Colonic mucosa (tissue), 4 donors: ENCODE measurements at places on chromosomes 11 and 22. TPM values are rescaled to one million over a fixed set of nuclear protein-coding genes. Genes with fewer than 3 reads are reported as not detected.
A peak's percentile ranks its signal among the peaks of the same experiment; 100 is the strongest.

DNA sequence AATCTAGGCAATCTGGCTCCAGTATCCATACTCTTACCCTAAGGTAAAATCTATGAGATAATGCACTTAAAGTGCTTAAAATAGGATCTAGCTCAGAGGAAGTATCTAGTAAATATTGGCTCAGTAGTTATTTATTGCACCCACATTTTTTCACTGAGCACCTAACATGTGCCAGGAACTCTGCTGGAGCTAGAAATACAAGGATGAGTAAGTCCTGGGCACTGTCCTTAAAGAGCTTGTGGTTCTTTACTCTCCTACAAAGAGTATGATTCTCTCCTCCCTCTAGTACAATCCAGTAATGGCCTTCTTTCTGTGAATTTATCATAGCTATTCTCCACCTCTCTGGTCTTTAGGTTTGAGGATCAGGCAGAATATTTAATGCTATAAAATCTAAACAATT is 59.2 kb downstream of the DEUP1 start:
- no peak overlapping the region for H3K27ac ChIP-seq
- no peaks in the 10 kb centered on the region for H3K4me1 ChIP-seq
- H3K4me3 ChIP-seq = no peak overlapping the region
- no peaks in the 10 kb centered on the region for H3K27me3 ChIP-seq

DNA sequence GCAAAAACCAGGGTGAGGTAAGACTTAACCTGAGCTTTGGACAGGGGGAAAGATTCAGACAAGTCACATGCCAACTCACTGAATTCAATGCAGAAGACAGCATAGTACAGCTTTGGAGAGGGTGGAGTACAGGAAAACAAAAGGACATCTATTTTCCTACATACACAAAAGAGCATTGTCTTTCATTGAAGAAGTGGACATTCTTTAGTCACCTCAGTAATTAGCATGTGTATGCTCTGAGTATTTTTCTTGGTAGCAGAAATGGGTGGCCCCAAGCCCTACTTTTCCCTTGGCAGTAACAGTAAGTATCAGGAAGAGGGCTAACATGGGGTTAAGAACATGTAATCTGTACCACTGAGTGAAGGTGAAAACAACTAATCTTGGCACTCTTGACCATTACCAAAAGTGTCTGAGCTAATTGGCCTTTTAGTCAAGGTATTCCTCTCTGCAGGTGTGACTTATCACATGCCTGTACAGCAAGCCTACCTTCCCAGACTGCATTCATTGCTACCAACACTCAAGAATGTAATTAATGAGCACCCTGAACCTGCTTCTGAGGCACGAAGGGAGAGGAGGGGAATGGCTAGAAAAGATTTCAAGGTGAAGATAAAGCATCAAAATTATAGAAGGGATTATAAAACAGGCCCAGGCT is 33.9 kb downstream of the SYTL2 start:
- H3K27me3 ChIP-seq = no peaks in the 10 kb centered on the region
- H3K36me3 ChIP-seq = no peaks in the 10 kb centered on the region
- H3K4me3 ChIP-seq = no peak overlapping the region
- H3K27ac ChIP-seq = no peak overlapping the region
- DNase-seq = no peak

PNPLA5 gene
- total RNA-seq = not detected

GRCh38 chr11:131615611-131616010 is 245.2 kb downstream of the NTM start:
- no peaks in the 10 kb centered on the region for H3K36me3 ChIP-seq
- H3K27me3 ChIP-seq = no peaks in the 10 kb centered on the region
- no peak overlapping the region for H3K27ac ChIP-seq
- no peak for DNase-seq
- H3K4me3 ChIP-seq = no peak overlapping the region
- H3K4me1 ChIP-seq = no peaks in the 10 kb centered on the region

DNA sequence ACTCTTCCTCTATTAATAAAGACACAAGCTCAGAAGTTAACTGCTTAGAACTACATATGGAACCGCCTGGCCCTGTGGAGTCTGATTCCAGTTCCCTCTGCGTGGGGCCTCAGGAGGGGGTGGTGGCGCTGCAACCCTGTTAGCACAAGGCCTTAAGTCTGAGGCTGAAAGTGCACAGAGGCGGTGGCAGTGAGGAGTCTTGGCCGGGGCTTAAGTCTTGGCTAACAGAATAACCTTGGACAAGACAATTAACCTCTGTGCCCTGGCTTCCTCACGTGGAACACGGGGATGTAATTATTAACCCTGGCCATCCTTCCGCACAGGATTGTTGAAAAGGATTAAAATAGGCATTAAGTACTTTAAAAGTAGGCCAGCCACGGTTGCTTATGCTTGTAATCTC is 191.5 kb downstream of the CEP164 start:
- H3K27ac ChIP-seq = no peak overlapping the region
- no peaks in the 10 kb centered on the region for H3K4me1 ChIP-seq
- no peaks in the 10 kb centered on the region for H3K27me3 ChIP-seq
- DNase-seq = no peak
- H3K4me3 ChIP-seq = no peak overlapping the region
- H3K36me3 ChIP-seq = no peaks in the 10 kb centered on the region

DNA sequence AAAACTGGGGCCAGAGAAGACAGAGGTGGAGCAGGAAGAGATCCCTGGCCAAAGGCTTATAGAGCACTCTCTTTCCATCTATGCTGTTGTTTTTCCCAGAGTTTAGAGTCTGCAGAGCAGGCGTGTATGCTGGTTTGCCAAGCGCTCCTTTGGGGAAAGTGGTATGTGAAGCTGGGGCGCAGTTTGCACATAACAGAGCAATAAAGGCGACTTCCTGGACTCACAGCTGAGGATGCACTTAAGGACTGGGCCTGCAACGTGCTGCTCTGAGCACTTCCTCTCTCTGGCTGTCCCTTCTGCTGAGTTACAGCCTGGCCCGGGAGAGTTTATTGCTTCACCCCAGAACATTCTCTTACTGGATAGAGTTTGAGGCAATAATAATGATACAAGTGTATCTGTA is 41.7 kb downstream of the THAP12 start:
- no peaks in the 10 kb centered on the region for H3K4me1 ChIP-seq
- H3K27me3 ChIP-seq = no peaks in the 10 kb centered on the region
- no peak overlapping the region for H3K4me3 ChIP-seq

DNA sequence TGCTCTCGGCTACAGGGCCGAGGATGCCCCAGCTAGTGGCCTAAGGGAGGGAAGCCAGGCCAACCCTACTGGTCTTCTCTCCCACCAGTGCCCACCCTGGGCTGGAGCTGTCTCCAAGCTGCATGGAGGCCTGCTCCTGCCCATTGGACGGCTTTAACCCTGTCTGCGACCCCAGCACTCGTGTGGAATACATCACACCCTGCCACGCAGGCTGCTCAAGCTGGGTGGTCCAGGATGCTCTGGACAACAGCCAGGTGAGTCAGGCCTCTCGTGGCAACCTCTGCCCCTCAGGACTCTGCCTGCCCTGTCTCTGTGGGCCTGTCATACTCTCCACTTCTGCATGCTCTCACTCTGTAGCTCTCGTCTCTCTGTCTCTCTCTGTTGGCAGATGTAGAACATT is 44.1 kb upstream of the TPBGL start:
- no peaks in the 10 kb centered on the region for H3K36me3 ChIP-seq
- DNase-seq = no peak
- no peaks in the 10 kb centered on the region for H3K27me3 ChIP-seq
- H3K4me1 ChIP-seq = no peaks in the 10 kb centered on the region

SLC3A2 gene
- total RNA-seq = 70.4 TPM

DNA sequence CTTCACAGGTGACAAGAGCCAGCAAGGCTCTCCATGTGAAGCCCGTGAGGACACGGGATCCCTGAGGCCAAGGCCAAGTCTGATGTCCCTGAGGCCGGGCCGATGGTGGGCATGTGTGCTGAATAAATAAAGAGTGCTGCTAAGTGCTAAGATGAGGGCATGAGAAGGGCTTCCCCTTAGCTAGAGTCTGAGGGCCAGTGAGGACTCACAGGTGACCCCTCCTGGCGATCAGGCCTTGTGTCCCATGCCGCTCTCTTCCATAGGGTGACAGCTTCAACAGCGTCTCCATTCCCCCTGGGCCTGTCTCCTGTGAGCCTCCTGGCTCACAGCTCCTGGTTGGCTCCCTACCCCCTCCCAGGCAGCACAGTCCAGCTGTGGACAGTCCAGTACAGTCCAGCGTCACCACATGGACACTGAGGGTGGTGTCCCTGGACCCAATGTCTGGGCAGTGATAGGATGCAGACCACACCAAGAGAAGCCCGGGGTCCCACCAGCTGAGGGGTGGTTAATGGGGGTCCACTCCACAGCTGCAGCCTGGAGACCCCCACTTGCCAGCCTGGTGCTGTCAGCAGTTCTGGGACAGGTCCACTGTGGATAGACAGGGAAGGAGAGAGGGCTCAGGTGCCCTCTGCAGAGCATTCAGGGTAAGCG is 1033.2 kb downstream of the TBC1D22A start:
- no peak overlapping the region for H3K4me3 ChIP-seq
- H3K36me3 ChIP-seq = no peaks in the 10 kb centered on the region
- DNase-seq = no peak
- no peaks in the 10 kb centered on the region for H3K4me1 ChIP-seq

DNA sequence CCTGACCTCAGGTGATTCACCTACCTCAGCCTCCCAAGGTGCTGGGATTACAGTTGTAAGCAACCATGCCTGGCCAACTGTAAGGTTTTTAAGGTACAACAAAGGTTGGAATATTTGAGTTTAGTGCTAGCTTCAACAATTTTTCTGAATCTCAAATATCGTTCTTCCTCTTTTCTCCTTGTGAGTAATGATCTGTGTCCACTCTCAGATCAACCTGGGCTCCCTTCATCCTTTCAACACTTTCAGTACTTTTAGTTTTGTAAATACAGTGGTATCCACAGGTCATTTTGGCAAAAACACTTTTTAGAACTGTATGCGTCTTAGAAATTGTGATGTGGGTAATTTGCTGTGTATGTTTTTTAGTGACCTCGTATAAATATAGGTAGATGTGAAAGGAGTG is 7.9 kb downstream of the PACS1 start:
- H3K36me3 ChIP-seq = no peaks in the 10 kb centered on the region
- peaks cover 20% of the 10 kb centered on the region for H3K4me1 ChIP-seq
- DNase-seq = no peak
- no peaks in the 10 kb centered on the region for H3K27me3 ChIP-seq

CCDC89 gene
- 1.7 TPM for total RNA-seq

- DNase-seq = no peak
- H3K4me1 ChIP-seq = no peaks in the 10 kb centered on the region
- no peaks in the 10 kb centered on the region for H3K36me3 ChIP-seq
- H3K27ac ChIP-seq = no peak overlapping the region
Measured at GRCh38 chr11:128598506-128599150, 11.3 kb upstream of the ETS1 start.

GRCh38 chr11:113274713-113275582 is 39.4 kb upstream of the TTC12 start:
- H3K4me1 ChIP-seq = no peaks in the 10 kb centered on the region
- H3K36me3 ChIP-seq = no peaks in the 10 kb centered on the region
- H3K27ac ChIP-seq = no peak overlapping the region
- no peak overlapping the region for H3K4me3 ChIP-seq

SSTR3 gene
- not detected for total RNA-seq

- peaks cover 4% of the 10 kb centered on the region for H3K4me1 ChIP-seq
- no peaks in the 10 kb centered on the region for H3K27me3 ChIP-seq
- H3K4me3 ChIP-seq = no peak overlapping the region
- DNase-seq = no peak
Measured at GRCh38 chr11:67638535-67639437, 777 bp downstream of the TBX10 start.

OR51E2 gene
- total RNA-seq = 0.30 TPM

- no peaks in the 10 kb centered on the region for H3K27me3 ChIP-seq
- DNase-seq = no peak
- peaks cover 3% of the 10 kb centered on the region for H3K4me1 ChIP-seq
- no peaks in the 10 kb centered on the region for H3K36me3 ChIP-seq
- peak overlapping the region; percentile 25 for H3K4me3 ChIP-seq
Measured at GRCh38 chr11:67405196-67405567, 1.3 kb downstream of the TBC1D10C start.

OR51B2 gene
- total RNA-seq = not detected

DNA sequence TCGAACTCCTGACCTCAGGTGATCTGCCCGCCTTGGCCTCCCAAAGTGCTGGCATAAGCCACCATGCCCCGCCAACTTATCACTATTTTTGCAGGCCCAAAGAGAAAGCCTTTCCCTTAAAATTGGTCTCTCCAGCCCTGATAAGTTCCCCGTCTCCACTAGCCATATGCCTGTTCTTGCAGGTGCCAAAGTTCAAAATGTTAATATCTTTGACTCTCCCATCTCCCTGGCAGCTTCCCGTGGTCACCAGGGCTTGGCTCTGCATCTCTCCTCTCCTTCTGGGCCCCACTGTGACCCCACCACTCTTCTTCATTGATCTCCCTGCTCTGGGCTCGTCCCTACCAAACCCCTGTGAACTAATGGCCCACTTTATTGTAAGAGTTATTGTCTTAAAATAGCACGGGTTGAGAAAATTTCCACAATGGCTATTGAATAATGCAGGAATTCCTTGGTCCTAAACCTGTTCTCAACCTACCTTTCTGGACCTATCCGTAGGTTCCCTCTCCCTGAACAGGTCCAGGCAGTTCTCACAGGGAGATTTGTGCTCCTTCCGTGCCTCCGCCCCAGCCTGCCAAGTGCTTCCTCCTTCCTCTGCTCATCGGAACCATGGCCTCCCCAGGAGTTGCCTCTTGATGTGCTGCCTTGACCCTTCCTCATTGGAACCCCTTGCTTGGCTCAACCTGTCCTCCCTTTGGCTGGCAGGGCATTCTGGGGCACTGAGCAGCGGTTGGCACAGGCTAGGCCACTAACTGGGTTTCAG is 147.5 kb downstream of the DSCAML1 start:
- no peaks in the 10 kb centered on the region for H3K4me1 ChIP-seq
- H3K36me3 ChIP-seq = no peaks in the 10 kb centered on the region
- DNase-seq = no peak
- H3K27me3 ChIP-seq = no peaks in the 10 kb centered on the region

ARFIP2 gene
- 87.3 TPM for total RNA-seq

ESRRA gene
- 187 TPM for total RNA-seq

- H3K27me3 ChIP-seq = no peaks in the 10 kb centered on the region
- H3K27ac ChIP-seq = no peak overlapping the region
- H3K4me3 ChIP-seq = no peak overlapping the region
- no peaks in the 10 kb centered on the region for H3K4me1 ChIP-seq
Measured at GRCh38 chr11:83613767-83614121, 327.6 kb upstream of the CCDC90B start.
